ENCODE measurements at places on chromosomes 7 and 10. TPM values are rescaled to one million over a fixed set of nuclear protein-coding genes. Genes with fewer than 3 reads are reported as not detected.

MYH16 gene
- total RNA-seq, result not detected

GRCh38 chr7:37208528-37208927, 240.1 kb downstream of the ELMO1 start:
- H3K4me3 ChIP-seq, result no peak overlapping the region
- no peaks in the 10 kb centered on the region for H3K27me3 ChIP-seq
- H3K4me1 ChIP-seq, result peaks cover 19% of the 10 kb centered on the region
- H3K36me3 ChIP-seq, result no peaks in the 10 kb centered on the region
- H3K27ac ChIP-seq, result peak overlapping the region; percentile 57
- peak; percentile 94 for DNase-seq

DNA sequence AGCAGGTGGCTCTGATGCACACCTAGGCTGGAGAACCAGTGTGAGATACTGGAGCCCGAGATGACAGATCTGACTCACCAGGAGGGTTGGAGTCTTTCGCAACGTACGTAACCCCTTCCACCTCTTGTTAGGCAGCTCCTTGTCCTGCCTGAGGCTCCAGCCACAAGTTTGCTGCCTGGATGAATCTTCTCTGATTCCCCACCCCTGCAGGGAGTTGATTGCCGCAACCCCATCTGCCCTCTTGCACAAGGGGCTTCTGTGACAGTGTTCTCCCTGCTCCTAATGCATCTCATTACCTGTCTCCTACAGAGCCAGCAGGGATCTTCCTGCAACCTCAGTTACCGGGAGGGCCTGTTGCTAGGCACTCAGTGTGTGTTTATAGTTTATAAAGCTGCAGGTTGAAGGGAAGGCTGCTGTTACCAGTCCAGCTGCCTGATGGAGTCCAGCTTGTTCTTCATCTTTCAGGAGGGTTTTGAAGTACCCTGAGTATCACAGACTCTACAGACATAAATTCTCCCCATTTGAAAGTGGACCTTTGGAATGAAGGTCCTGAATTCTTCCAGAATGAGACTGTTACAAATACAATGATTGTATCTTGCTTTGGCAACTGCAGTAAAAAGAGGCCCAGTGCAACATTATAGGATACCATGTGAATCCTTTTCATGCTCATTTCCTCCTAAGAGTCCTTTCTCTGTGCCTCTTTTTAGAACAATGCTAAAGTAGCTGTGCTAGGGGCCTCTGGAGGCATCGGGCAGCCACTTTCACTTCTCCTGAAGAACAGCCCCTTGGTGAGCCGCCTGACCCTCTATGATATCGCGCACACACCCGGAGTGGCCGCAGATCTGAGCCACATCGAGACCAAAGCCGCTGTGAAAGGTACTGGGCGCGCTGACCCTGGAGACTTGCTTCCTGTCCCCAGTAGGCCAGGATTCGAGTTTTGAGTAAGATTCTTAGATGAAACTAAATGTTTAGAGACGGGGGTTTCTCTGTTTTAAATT, 6.5 kb downstream of the MDH2 start:
- no peak overlapping the region for H3K4me3 ChIP-seq
- H3K27ac ChIP-seq, result no peak overlapping the region

DNA sequence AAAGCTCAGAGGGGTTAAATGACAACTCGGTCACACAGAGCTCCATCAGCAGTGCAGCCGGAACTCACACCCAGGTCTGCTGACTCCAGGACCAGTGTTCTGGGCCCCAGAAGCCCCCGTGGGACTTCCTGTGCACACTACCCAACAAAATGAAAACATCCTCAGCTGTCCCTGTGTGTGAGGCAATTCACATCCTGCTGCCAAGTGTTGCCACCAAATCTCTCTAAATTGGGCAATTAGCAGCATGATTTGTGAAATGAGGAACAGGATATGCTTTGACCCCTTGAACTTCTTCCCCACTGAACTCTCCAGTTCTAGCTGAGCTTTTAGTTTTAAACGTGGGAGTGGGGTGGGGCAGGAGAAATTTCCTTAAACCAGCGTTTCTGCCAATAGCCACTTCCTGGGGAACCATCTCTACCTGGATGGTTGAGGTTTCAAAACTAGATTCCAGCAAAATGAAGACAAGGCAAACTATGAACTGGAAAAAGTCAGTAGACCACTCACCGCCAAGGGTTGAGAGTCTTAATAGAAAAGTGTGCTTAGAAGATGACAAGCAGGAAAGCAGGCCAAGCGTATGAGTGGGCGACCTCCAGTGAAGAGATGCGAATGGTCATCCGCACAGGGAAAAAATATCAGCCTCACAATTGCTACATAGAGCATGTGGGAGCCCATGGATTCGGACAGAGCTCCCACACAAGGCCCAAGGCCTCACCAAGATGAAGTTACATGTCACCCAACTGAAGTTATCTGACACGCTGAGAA, 51.9 kb upstream of the CHST15 start:
- H3K27ac ChIP-seq, result no peak overlapping the region
- peaks cover 4% of the 10 kb centered on the region for H3K4me1 ChIP-seq
- H3K4me3 ChIP-seq, result no peak overlapping the region
- no peaks in the 10 kb centered on the region for H3K36me3 ChIP-seq

POLD2 gene
- total RNA-seq, result 115 TPM

DNA sequence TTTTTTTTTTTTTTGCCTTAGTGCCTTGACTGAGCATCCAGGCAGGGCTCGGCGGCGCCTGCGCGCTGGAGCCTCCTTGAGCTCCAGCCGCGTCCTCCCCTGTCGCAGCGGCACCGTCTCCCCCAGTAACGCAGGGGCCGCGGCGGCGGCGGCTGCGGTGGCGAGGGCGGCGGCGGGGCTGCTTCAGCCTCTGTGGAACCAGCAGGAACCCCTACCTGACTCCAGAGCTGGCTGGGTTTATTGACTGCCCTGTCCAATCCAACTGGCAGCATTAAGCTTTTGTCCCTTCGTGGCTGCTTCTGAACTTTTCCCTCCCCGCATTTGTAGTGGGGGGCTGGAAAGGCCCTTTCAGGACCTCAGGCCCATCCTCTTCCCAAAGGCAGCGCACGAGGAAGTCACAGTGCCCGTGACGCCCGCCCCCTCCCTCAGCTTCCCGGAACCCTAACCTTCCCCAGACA, at the start of gene GPR85:
Gene GPR85 (minus strand): TSS at position 397 of the 458 bp plus-strand sequence. CDS start 2,106 bp downstream, outside the sequence.
- peak within 1 kb of the TSS; percentile 39 for H3K4me3 ChIP-seq
- peaks cover 44% of the 10 kb centered on the region for H3K27me3 ChIP-seq
- no peak for DNase-seq
- no peak within 1 kb of the TSS for H3K27ac ChIP-seq
- H3K36me3 ChIP-seq, result no peaks in the 10 kb centered on the region
- no peaks in the 10 kb centered on the region for H3K4me1 ChIP-seq

DNA sequence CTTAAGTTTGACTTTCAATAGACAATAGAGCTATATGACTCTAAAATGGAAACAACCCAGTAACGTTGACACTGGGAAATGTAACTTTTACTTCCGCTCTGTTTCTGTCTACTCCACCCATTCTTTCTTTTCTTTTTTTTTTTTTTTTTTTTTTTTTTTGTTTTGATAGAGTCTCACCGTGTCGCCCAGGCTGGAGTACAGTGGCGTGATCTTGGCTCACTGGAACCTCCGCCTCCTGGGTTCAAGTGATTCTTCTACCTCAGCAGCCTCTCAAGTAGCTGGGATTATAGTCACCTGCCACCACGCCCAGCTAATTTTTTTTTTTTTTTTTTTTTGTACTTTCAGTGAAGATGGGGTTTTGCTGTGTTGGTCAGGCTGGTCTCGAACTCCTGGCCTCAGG, 13.9 kb downstream of the PRSS2 start:
- no peak for DNase-seq
- H3K4me3 ChIP-seq, result no peak overlapping the region
- no peak overlapping the region for H3K27ac ChIP-seq
- peaks cover 5% of the 10 kb centered on the region for H3K4me1 ChIP-seq
- H3K27me3 ChIP-seq, result no peaks in the 10 kb centered on the region

BAMBI gene
- 7.5 TPM for total RNA-seq

OR9A2 gene
- total RNA-seq, result not detected

- no peak overlapping the region for H3K4me3 ChIP-seq
- H3K4me1 ChIP-seq, result peaks cover 15% of the 10 kb centered on the region
- no peak for DNase-seq
- no peak overlapping the region for H3K27ac ChIP-seq
- peaks cover 34% of the 10 kb centered on the region for H3K27me3 ChIP-seq
Measured at GRCh38 chr10:62811159-62811875, 4.8 kb downstream of the EGR2 start.

DNA sequence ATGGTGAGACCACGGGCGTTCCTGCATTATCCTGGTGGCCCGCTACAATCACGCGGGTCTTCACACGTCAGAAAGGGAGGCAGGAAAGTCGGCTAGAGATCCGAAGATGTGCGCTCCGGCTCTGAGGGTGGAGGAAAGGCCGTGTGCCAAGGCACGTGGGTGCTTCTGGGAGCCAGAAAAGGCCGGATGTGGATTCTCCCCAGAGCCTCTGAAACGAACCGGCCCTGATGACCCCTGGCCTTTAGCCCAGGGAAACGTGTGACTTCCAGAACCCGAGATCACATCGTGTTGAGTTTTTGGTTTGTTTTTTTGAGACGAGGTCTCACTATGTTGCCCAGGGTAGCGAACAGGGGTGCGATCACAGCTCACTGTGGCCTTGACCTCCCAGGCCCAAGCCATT, 244.2 kb downstream of the ELFN1 start:
- no peaks in the 10 kb centered on the region for H3K4me1 ChIP-seq
- H3K4me3 ChIP-seq, result no peak overlapping the region
- no peak overlapping the region for H3K27ac ChIP-seq
- H3K27me3 ChIP-seq, result no peaks in the 10 kb centered on the region
- H3K36me3 ChIP-seq, result peaks cover 13% of the 10 kb centered on the region

DNA sequence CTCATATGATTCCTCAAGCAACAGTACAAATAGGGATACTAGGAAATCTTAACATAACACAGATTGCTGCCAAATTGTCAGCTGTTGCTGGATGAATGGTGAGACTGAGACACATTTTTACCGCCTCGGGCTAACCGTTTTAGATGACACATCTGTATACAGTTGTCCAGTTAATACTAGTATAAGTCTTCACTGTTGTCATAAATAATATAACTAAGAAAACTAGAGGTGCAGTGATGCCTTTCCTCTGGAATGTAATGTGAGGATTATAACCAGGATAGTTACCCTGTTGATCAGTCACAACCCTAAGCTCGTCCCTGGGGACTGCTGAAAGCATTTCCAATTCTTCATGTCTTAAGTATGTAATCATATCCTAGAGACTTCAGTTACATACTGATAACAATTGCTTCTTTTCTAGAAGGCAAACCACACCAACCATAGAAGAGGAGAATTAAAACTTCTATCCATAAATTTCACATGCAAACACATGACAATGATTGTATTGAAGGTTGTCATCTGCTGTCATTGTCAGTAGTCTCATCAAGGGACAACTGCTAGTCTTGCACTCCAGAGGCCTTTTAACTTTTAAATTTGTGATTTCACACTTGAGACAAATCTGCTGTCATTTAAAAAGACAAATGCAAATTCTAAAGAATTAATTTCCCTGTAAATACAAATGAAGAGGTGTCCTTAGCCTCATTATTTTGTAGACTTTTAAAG, 100.4 kb upstream of the SEMA3D start:
- H3K4me3 ChIP-seq, result no peak overlapping the region
- H3K27ac ChIP-seq, result no peak overlapping the region
- no peaks in the 10 kb centered on the region for H3K4me1 ChIP-seq
- DNase-seq, result no peak

GRCh38 chr10:103564776-103565520, 71.4 kb downstream of the NEURL1 start:
- no peaks in the 10 kb centered on the region for H3K4me1 ChIP-seq
- H3K36me3 ChIP-seq, result no peaks in the 10 kb centered on the region
- no peak overlapping the region for H3K4me3 ChIP-seq
- peaks cover 7% of the 10 kb centered on the region for H3K27me3 ChIP-seq
- no peak overlapping the region for H3K27ac ChIP-seq
- DNase-seq, result no peak

GRCh38 chr7:136502162-136502561, 366.3 kb upstream of the CHRM2 start:
- DNase-seq, result no peak
- no peak overlapping the region for H3K27ac ChIP-seq
- no peaks in the 10 kb centered on the region for H3K4me1 ChIP-seq
- H3K4me3 ChIP-seq, result no peak overlapping the region
- no peaks in the 10 kb centered on the region for H3K36me3 ChIP-seq
- no peaks in the 10 kb centered on the region for H3K27me3 ChIP-seq

DNA sequence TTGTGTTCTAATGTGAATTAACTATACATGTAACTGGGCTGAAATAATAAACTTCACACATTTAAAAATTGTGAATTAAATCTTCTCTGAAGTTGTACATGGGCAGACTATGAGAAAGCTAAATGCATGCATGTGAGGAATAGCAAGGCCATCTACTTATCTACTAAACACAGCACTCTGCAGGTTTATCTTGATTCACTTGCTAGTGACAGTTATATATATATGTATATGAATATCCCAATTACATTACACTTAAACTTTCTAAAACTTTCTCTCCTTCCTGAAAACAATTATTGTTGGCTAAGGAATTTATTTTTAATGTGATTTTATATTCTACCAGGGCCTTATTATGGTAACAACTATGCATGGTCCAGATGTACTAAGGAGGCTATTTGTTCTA, 5.1 kb upstream of the SP4 start:
- no peak overlapping the region for H3K4me3 ChIP-seq
- no peaks in the 10 kb centered on the region for H3K36me3 ChIP-seq
- DNase-seq, result no peak
- no peaks in the 10 kb centered on the region for H3K27me3 ChIP-seq
- peaks cover 7% of the 10 kb centered on the region for H3K4me1 ChIP-seq

GRCh38 chr7:138982204-138982623, 1.0 kb upstream of the KIAA1549 start:
- no peaks in the 10 kb centered on the region for H3K36me3 ChIP-seq
- H3K4me3 ChIP-seq, result no peak overlapping the region
- no peak for DNase-seq
- H3K27ac ChIP-seq, result no peak overlapping the region
- H3K27me3 ChIP-seq, result peaks cover 40% of the 10 kb centered on the region

- no peak for DNase-seq
- no peaks in the 10 kb centered on the region for H3K36me3 ChIP-seq
- H3K4me3 ChIP-seq, result no peak overlapping the region
- no peak overlapping the region for H3K27ac ChIP-seq
- no peaks in the 10 kb centered on the region for H3K4me1 ChIP-seq
Measured at GRCh38 chr7:155130493-155130892, 60.4 kb downstream of the HTR5A start.

GRCh38 chr7:73778801-73779389, 8.8 kb upstream of the CLDN3 start:
- DNase-seq, result no peak
- no peaks in the 10 kb centered on the region for H3K4me1 ChIP-seq
- H3K27me3 ChIP-seq, result no peaks in the 10 kb centered on the region
- H3K4me3 ChIP-seq, result no peak overlapping the region
- H3K27ac ChIP-seq, result no peak overlapping the region
- no peaks in the 10 kb centered on the region for H3K36me3 ChIP-seq

GRCh38 chr7:69966766-69967591, 368.7 kb downstream of the AUTS2 start:
- peaks cover 11% of the 10 kb centered on the region for H3K4me1 ChIP-seq
- H3K27me3 ChIP-seq, result no peaks in the 10 kb centered on the region
- H3K4me3 ChIP-seq, result no peak overlapping the region
- H3K36me3 ChIP-seq, result no peaks in the 10 kb centered on the region

ARHGAP22 gene
- total RNA-seq, result 5.2 TPM

- DNase-seq, result no peak
- H3K36me3 ChIP-seq, result no peaks in the 10 kb centered on the region
- H3K4me1 ChIP-seq, result peaks cover 82% of the 10 kb centered on the region
- no peak overlapping the region for H3K4me3 ChIP-seq
- H3K27ac ChIP-seq, result no peak overlapping the region
Measured at GRCh38 chr7:131364767-131365344, 37.2 kb downstream of the MKLN1 start.

GRCh38 chr7:502296-502695, 17.4 kb downstream of the PDGFA start:
- peaks cover 18% of the 10 kb centered on the region for H3K4me1 ChIP-seq
- no peak overlapping the region for H3K4me3 ChIP-seq
- DNase-seq, result no peak
- H3K36me3 ChIP-seq, result peaks cover 47% of the 10 kb centered on the region
